ENCODE measurements at places on chromosomes 6 and 20.

GRCh38 chr6:170436209-170436809 is 116.8 kb downstream of the PSMB1 start:
- no peak for DNase-seq

- no peak for DNase-seq
These were observed 343.3 kb downstream of the ADGRB3 start for GRCh38 chr6:68978411-68978810.

GRCh38 chr6:165652766-165653165 is 10.3 kb downstream of the PDE10A start:
- DNase-seq, result no peak

- no peak for DNase-seq
These were observed 26.9 kb downstream of the BFSP1 start for GRCh38 chr20:17504066-17504897.

DNA sequence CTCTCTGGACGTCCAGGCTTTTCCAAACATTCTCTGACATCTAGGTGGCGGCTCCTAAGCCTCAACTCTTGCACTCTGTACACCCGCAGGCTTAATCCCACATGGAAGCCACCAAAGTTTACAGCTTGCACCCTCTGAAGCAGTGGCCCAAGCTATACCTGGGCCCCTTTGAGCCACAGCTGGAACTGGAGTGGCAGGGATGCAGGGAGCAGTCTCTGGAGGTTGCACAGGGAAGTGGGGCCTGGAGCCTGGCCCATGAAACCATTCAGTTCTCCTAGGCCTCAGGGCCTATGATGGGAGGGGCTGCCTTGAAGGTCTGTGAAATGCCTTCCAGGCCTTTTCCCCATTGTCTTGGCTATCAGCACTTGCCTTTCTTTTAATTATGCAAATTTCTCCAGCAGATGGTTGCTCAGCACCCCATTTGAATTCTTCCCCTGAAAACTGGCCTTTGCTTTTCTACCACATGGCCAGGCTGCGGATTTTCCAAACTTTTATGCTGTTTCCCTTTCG is 64.9 kb downstream of the IRF4 start:
- DNase-seq, result no peak

DNA sequence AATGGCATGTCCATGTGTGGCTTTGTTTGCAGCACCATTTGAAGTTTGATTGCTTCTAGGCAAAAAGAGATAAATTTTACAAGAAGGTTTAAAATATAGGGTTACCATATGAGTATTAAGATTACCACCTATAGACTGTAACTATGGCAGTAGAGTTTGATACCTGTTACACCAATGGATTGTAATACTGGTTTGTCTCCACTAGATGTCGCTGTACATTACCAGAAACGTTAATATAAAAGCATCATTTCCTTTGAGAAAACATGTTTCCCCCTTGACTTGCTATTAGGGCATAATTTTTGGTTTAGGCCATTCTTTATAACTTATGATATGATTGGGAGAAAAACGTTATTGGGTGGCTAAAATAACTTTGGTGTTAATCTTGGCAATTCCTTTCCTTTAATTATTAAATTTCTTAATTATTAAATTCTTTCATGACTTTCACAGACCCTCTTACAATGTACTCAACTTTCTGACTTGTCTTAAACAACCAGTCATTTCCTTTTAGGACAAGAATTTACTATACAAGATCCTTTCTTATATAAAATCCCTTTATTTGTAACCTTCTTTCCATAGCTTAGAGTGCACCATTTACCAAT is 42.8 kb downstream of the HLA-DPB1 start:
- no peak for DNase-seq

DNA sequence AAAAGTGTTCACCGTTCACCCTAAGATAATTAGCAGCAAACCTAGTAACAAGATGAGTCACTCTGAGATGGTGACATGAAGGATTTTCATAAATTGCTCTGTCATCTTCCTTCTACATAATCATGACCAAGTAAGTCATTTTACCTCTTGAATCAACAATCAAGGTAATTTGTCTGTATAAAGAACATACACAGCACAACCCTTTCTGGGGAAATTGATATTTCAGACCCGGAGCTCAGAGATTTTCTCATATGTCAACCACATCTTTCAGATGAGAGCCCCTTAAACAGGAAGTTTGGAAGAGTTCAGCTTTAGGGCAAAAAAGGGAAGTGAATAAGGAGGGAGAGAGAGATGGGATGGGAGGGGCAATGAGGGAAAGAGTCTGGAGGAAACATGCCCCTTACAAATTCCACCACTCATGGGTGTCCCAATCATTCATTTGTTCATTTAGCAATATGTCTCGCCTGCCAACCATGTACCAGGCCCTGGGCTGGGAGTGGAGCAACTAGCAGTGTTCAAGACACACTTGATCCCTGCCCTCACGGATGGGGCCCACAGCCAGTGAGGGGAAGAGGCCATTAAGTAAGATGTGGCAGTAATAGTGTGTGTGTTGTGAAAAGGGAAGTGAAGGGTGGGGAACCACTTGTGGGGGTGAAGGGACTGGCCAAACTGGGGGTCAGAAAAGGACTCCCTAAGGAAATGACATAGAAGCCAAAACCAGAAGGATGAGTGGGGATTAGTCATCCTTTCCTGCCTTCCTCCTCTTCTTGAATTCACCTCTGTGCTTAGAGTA is 190.9 kb downstream of the MAFB start:
- peak; percentile 10 for DNase-seq

DNA sequence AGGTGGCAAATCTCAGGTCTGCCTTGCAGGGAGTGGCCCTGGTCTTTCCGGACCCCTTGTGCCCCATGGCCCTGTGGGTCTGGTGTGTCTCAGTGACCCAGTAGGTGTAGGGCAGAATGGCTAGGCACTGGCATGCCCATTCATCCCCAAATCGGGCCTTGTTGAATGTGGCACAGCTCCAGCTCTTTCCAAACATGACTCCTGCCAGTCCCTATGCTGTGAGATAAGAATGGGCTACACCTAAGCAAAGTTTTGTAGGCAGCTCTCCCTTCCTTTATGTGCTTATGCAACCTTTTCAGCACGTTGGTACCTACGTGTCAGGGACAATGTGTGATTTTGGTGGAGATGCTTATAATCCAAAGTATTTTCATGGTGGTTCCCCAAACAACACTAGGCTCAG is 33.9 kb downstream of the FOXO3 start:
- DNase-seq, result peak; percentile 28

GRCh38 chr6:28534306-28534705 is 8.6 kb downstream of the GPX5 start:
- DNase-seq, result no peak

GRCh38 chr6:75752365-75752764 is 3.3 kb downstream of the MYO6 start:
- DNase-seq, result no peak

GRCh38 chr20:44193801-44194200 is 6.8 kb upstream of the JPH2 start:
- no peak for DNase-seq

DNA sequence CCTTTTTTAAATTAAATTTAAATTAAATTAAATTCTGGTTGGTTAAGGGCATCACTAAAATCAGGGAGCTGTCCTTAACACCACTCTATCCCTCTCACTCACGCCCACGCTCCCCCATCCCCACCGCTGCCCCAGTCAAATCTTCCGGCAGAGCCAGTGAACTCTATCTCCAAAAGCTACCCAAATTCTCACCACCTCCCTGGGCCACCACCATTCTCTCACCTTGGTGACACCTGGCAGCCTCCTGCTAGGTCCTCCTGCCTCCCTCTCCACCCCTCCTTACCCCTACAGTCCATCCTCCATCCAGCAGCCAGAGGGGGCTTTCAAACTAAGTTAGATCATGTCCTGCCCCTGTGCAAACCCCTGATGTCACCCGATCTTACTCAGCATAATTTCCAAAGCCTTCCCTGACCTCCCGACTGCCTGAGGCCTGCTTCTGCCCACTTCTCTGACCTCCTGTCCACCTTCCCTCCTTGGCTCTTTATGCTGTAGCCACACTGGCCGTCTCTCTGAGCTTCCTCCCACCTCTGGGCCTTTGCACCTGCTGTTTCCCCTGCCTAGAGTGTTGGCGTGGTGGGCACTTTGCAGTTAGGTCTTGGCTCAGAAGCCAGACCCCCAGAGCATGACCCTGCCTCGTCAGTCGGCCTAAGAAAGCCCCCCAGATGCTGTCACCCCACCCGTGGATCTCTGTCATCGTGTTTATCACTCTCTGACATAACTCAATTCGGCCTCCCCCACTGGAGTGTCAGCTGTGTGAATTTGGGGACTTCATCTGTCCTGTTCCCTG is 24.7 kb downstream of the PTGIS start:
- DNase-seq, result no peak

GRCh38 chr6:137815692-137816091 is 51.4 kb upstream of the TNFAIP3 start:
- DNase-seq, result no peak

DNA sequence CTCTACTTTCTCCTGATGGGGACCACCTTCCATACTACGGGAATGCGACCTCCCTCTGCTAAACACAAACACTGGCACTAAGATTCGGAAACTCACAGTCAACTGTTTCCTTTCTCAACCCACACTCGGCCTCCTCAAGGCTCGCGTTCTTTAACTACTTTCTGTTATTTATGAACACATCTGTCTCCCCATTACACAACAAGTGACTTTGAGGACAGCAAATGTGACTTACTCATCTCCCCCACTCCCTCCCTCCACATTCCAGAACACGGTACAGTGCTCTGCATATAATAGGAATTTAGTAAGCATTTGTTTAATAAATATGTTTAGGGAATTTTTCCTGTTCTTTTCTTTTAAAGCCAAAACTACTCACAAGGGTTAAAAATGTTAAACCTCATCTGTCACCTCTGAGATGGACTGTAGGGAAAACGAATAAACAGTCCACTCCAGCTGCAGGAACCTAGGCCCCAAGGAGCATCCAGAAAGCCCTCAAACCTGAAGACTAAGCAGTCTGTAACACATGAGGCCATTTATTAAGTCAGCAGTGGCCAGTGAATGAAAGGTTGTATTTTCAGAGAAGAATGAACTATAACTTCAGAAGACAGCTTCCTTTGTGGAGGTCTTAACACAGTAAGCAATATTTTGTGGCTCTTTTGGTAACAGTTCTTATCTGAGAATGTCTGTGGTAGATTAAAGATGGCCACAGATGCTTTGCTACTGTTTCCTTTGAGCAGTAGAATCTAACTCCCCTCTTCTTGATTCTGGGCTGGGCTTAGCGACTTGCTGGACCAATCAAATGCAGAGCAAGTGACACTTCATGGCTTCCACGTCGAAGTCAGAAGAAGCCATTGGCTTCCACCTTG is 209.6 kb upstream of the DTNBP1 start:
- no peak for DNase-seq

- no peak for DNase-seq
These were observed 678.1 kb downstream of the KIF16B start for GRCh38 chr20:15895126-15895525.

- no peak for DNase-seq
These were observed 31.8 kb upstream of the BLCAP start for GRCh38 chr20:37559312-37560027.

- no peak for DNase-seq
These were observed 203.8 kb upstream of the PCSK2 start for GRCh38 chr20:17023036-17023435.

GRCh38 chr6:98295515-98296175 is 538.7 kb upstream of the POU3F2 start:
- no peak for DNase-seq

- DNase-seq, result no peak
These were observed 78.1 kb downstream of the CFAP61 start for GRCh38 chr20:20130399-20130798.

- no peak for DNase-seq
These were observed 14.3 kb upstream of the FAM135A start for GRCh38 chr6:70398783-70399728.

GRCh38 chr6:31396422-31397152 is 6.8 kb upstream of the MICA start:
- peak; percentile 85 for DNase-seq

- DNase-seq, result no peak
These were observed 200.1 kb downstream of the BMP7 start for GRCh38 chr20:57066126-57066900.

- DNase-seq, result no peak
These were observed 236.0 kb upstream of the DEFB112 start for GRCh38 chr6:50285735-50286134.

- DNase-seq, result no peak
These were observed 69.2 kb upstream of the E2F3 start for GRCh38 chr6:20332441-20333006.

- DNase-seq, result peak; percentile 51
These were observed 62.4 kb downstream of the JAG1 start for GRCh38 chr20:10611357-10611756.

GRCh38 chr6:35569011-35569461 is 56.3 kb upstream of the TULP1 start:
- DNase-seq, result peak; percentile 49

DNA sequence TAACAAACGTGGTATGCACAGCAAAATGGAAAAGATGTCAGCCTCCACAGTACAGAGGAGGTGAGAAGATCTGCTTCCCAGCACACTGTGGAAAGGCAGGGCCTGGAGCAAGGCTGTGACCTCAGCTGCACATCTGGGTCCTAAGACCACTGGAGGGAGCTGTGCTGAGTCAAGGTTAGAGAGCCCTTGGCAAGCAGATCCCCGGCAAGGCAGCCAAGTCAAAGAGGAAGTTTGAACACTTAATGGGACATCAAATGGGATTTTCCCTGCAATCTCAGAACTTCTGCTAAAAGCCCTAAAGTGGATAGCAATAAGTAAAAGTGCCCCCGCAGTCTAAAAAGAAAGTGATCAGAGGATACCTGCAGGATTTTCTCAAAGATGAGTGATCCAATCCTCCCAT is 39.5 kb downstream of the UNC5CL start:
- DNase-seq, result peak; percentile 41
